NCI-H526 (cell line): ENCODE measurements at places on chromosomes 7 and 10.

DNA sequence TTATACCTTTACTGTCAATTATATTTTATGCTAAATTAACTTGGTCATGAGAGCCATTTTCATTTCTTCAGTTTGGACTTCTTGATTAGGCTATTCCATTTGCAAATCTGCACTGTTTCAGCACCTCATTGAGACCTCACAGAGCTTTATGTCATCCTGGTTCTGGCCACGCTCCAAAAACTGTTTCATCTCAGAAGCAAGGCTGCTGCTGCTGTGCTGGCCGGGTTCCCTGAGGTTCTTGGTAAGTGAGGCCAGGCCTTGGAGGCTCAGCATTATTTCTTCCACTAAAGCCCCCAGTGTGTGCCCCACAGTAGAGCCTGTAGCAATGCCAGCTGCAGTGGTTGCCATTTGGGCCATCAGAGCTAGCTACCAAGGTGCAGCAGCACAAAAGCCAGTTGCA, 7.8 kb upstream of the ZNF485 start:
- no peak for DNase-seq

DNA sequence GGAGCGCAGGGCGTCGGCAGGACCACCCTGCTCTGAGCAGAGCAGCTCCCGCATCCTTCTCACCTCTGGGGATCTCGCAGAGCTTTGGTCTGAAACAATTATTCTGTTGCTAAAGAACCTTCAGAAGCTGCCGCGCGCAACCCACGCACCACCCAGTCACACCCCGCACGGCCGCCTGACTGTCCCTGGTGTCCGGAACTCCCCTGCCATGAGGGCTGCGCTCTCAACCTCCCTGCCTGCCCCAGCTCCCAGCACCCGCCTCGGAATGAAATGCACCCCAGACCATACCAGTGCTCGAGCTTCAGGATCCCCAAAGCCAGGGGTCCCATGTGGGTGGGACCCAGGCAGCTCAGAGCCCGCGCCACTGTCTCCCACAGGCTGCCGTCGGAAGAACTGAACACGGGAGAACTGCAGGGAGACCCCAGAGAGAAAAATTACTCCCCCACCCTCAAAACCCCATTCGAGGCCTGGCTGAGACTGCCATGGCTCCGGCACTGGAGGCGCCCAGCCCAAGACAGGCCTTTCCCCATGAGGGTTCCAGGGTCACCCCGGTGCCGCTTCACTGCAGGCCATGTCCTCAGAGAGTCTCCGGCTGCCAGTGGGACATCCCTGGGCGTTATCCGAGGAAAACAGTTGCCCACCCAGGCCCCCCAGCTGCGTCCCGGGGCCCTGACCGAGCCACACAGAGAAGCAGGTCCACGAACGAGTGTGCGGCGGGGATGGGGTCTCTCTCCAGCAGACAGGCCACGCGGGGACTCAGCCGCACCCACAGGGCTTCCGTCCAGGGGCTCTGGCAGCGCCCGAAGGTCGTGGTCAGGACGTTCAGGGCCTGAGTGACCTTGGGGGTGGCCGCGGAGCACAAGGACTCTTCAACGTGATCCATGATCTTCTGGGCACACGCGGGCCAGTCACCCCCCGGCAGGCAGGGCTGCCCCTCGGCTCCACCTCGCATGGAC, 12.1 kb downstream of the BRAT1 start:
- no peak for DNase-seq

- DNase-seq = peak; percentile 79
Measured at GRCh38 chr10:118241229-118242137, 100.6 kb downstream of the FAM204A start.

GRCh38 chr7:148987751-148988512, 40.4 kb downstream of the PDIA4 start:
- DNase-seq = peak; percentile 68

DNA sequence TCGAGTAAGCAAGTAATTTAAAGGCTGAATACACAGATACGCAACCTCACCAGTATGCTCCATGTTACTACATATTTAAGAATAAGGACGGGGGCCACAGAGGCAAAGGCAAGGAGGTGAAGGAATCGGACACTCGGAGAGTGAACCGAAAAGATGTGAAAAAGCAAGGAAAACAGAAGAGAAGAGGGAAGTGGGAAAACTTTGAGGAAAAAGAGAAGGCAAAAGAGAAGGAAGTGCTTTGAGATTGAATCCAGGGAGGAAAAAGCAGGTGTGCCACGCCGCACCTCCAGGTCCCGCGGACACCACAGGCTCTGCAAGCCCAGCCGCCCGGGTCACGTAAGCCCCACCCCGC, 367 bp upstream of the AVL9 start:
- DNase-seq = no peak

DNA sequence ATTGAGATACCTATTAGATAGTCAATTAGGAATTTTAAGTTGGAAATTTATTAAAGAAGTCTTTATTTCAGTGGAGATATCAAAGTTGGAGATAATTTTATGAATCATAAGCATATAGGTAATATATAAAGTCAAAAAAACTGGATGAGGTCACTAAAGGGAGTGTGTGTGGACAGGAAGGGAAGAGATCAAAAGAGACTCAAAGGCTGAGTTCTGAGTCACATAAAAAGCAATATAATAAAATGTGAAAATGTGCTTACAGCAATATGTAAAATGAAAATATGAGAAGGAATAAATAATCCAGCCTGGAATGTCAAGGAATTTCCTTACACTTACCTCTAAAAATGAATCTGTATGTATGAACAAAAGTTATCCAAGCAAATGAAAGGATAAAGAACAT, 583.3 kb upstream of the SORCS1 start:
- DNase-seq = no peak

DNA sequence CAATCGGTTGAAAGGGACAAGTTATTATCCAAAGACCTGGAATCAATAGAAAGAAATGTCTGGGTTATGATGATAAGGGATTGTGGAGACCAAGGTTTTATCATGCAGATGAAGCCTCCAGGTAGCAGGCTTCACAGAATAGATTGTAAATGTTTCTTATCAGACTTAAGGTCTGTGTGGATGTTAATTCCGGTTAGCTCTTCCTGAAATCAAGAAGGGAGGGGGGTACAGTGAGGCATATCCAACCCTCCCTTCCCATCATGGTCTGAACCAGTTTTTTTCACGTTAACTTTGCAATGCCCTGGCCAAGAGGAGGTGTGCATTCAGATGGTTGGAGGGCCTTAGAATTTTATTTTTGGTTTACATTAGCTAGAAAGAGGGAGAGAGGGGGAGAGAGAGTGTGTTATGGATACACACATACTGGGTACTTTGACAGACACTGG, 9.8 kb upstream of the LRRC61 start:
- no peak for DNase-seq

- no peak for DNase-seq
Measured at GRCh38 chr7:15326044-15326644, 235.7 kb downstream of the AGMO start.

DNA sequence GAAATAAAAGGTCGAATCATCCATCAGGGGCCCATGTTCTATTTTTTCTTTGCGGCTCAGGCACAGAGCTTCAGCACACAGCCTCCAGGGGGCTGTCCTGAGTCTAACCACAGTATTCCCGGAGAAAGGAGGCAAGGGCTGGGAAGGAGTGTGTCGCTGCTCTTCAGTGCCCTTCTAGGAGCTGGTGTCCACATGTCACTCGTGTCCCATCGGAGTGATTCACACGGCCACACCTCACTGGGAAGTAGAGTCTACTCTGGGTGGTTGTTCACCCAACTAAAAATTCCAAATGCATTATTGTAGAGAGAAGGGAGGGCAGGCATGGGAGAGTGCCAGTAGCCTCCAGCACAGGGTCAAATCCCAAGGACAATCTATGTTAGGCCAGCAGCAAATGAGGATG, 114.8 kb upstream of the LANCL2 start:
- no peak for DNase-seq

DNA sequence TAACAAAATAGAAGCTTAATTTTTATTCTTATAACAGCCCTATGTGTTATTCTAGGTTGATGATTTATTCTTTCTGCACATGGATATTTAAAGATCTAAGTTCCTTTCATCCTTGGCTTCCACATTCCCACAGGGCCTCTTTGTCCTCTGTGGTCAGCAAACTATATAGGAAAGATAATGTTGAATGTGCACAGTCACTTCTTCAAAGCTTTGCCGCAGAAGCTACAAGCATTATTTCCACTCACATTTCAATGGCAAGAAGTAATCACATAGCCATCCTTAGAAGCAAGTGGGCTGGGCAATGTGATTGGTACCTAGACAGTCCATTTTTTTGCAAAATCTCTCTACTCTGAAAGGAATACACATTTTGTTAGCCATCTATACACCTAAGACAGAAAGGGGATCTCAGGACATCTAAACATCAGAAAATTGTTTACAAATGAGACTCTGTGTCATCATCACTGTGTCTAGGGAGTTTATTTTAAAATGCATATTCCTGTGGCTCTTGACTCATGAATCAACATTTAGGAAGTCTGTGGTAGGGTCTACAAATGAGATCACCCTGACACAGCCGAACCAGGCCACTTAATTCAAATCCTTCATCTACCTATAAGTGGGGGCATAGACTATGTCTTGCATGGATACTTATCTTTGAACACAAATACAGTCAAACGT, 1060.5 kb downstream of the XPNPEP1 start:
- DNase-seq = no peak

DNA sequence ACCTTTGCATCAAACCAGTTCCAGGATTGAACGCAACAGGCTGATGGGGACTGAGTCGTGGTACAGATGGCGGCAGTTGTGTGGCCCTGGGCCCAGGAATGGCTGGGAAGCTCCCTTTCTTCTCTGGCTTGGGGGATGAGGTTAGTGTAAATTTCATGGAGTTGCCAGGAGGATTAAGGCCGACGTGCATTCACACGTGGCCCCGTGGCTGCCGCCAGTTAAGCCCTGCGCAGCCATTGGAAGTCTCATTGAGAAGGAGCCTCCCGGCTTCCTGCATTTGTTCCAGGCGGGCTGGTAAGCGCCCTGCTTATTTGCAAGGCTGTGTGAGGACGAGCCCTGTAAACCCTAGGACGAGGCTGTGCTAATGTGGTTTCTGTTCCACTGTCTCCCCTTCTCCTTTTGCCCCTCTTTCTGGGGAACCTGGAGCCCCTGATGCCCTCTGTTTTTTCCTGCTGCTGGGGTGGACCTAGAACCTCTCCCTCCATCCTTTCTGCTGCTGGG, 174.7 kb upstream of the TNRC18 start:
- DNase-seq = peak; percentile 71

- no peak for DNase-seq
Measured at GRCh38 chr7:116929021-116929420, 24.3 kb upstream of the ST7 start.

- peak; percentile 54 for DNase-seq
Measured at GRCh38 chr7:108598153-108598552, 28.5 kb downstream of the DNAJB9 start.

GRCh38 chr7:16755397-16755796, 1.8 kb downstream of the TSPAN13 start:
- DNase-seq = no peak

GRCh38 chr10:31908157-31908556, 20.5 kb downstream of the ARHGAP12 start:
- DNase-seq = no peak

GRCh38 chr7:5596046-5596895, 172.6 kb upstream of the TNRC18 start:
- DNase-seq = no peak

- no peak for DNase-seq
Measured at GRCh38 chr10:75465450-75465827, 34.0 kb downstream of the LRMDA start.

GRCh38 chr7:131326576-131326975, 1.1 kb upstream of the MKLN1 start:
- DNase-seq = no peak

- DNase-seq = no peak
Measured at GRCh38 chr10:110793886-110794285, 77.8 kb upstream of the PDCD4 start.

- DNase-seq = no peak
Measured at GRCh38 chr10:78336402-78336791, 302.7 kb downstream of the RPS24 start.

DNA sequence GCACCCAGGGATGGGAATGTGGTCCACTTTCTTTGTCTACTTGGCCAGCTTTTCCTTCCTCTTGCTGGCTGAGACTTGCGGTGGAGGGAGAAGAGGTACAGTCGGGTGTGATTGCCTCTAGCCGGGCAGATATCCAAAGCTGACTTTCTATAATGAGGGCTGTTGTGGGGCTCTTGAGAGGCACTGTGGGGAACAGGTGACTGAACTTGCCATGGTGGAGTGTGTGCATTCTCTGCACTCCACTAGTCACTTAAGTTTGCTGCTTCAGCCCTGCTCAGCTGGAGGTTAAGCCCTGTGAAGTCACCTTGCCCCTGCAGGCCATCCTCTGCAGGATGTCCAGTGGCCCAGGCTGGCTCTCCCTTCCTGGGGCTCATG, 116.6 kb downstream of the AOAH start:
- DNase-seq = no peak

DNA sequence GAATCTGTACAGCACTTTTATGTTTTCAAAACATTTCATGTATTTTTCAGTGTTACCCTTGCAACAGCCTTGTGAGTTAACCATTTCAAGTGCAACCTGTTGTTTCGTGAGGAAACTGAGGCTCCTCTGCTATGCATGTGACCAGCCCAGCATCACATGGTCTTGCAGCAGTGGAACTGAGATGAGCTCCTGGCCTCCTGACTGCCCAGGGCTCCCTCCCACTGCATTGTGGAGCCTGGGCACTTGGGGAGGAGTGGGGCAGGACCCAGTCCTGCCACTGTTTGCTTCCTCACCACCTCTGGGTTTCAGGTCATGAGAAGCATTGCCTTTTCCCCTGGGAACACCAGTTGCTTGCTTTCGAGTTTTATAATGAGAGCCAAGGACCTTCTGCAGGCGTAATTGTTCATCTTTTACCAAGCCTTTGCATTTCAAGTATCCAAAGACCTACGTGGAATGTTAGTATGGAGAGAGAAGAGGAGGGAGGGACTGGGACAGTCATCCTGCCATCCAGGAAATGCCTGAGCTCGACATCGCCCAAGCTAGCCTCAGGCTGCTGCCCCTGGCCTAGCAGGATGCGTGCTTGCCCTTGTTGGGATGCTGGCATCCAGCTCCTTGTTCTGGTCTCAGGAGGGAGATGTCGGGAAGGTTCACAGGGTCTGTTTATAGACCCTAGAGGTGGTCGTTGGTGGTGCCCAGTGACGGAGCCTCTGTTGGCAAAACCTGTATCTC, 32.3 kb upstream of the BHLHA15 start:
- no peak for DNase-seq

GRCh38 chr7:47991270-47991669, 11.9 kb upstream of the HUS1 start:
- DNase-seq = no peak

DNA sequence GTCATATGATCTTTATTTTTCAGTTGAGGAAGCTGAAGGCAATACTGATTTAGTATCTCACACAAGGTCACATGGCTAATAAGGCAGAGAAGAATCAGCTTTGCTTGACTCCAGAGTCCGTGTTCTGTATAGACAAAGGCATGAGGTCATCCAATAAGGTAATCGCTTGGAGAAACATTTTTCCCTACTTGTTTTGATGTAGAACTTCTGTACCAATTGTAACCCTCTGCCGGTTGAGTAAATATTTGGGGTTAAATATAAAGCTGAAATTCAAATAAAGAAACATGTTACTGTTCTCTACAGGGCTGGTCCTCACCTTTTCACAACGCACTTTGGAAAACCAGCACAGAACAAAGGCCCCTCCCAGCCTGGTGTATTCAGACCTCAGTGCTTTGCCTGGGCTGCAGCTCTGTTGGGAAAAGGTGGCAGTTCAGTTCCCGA, 83.0 kb upstream of the INSYN2A start:
- no peak for DNase-seq
